ENCODE measurements at places on chromosomes 1 and 21.

- DNase-seq, result peak; percentile 36
Measured at GRCh38 chr1:20184997-20185833, 681 bp upstream of the UBXN10 start.

DNA sequence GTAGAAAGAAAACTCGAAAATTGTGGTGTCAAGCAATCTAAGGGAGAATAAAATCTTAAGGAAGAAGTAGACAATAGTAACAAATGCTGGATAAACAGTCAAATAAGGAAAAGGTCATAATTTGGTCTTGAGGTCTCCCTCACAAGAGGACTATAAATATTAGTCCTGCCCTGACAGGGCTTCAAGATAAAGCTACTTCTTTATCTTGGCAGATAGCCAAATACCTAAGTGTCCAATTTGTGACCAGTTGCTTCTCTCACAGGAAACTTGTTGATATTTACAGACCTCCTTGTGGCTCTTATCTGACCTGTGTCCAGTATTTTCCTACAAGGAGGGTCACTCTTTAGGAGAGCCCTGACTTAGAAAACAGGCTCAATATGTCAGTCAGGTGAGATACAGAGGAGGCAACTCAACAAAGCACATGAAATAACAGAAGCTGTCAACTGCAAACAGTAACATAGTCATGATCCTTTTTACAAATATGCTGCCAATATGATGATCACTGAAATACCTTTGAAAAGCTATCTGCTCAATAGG lies 88.8 kb downstream of the TNNI3K start:
- DNase-seq, result no peak

GRCh38 chr1:228340686-228341449 lies 65.8 kb downstream of the TRIM11 start:
- no peak for DNase-seq

DNA sequence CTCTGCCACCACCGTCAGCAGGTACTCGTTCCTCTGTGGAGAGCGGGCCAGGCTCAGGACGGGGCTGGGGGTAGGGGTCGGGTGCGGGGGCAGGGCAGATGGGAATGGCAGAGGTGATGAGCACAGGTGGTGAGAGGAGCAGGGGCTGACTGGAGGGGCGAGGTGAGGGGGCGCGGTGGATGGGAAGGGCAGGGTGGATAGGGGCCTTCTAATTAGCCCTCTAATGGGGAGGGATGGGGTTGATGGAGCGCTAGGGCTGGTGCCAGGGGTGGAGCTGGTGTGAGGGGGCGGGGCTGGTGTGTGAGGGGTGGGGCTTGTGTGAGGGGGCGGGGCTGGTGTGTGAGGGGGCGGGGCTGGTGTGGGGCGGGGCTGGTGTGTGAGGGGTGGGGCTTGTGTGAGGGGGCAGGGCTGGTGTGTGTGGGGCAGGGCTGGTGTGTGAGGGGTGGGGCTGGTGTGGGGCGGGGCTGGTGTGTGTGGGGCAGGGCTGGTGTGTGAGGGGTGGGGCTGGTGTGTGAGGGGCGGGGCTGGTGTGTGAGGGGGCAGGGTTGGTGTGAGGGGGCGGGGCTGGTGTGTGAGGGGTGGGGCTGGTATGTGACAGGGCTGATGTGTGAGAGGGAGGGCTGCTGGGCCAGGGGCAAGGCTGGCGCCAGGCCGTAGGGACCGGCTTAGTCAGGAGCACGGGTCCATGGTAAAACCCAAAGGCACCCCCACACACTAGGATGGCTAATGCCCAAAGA lies 5.9 kb downstream of the KRTAP10-1 start:
- DNase-seq, result no peak

GRCh38 chr1:103496014-103496635 lies 29.4 kb upstream of the RNPC3 start:
- no peak for DNase-seq

- no peak for DNase-seq
Measured at GRCh38 chr1:224767676-224768075, 151.6 kb downstream of the CNIH3 start.

DNA sequence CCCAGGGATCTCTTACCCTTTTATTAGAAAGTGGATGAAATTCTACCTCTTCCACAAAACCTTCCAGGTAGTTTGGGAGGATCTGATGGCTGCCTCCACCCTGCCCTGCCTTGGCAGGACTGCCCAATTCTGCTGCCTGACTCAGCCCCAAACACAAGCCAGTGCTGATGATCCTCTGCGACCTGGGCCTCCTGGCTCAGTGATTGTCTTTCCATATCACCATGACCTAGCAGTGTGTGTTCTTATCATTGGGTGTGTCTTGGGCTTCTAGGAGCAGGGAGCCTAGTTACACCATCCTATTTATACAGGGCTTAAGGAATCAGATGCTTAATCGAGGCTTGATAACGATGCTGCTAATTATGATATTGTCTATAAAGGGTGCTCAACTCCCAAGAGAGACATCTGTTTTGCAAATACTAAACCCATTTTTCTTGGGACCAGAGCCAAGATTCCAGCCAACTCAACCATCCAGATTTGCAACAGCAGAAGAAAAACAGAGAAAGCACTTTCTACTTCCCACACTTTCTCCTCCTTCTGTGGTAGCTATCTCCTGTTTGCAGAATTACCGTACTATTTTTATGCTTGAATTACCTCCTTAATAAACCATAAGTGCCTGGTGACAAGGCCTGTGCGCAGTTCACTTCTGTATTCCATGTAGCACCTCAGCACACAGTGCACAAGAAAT lies 36.5 kb upstream of the KIF21B start:
- no peak for DNase-seq

DNA sequence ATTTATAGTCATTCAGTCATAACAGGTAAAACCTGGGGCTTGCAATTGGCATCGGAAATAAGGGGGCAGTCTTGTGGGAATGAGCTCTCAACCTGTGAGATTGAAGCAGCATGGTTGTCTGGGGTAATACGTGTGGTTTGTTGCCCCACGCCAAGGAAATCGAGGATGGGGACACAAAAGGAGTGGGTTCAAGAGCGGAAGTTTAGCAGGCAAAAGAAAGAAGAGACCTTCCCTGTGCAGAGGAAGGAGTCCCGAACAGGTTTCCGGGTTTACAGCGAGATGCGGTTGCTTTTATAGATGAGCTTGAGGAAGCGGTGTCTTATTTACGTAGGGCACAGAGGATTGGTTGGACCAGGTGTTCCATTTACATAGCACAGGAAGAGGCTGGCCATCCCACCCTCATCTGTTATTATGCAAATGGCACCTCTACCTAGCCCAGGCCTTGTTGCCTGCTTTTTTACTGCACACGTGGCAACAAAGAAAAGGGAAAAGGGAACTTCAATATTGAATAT lies 37.3 kb downstream of the IFNAR1 start:
- DNase-seq, result peak; percentile 56

Data from activated CD4-positive, alpha-beta T cell treated with anti-CD3 and anti-CD28 coated beads, Interleukin-2, amount 50 U/mL, for 4 hours (primary cell).